ENCODE measurements at places on chromosomes 1 and 21.

DNA sequence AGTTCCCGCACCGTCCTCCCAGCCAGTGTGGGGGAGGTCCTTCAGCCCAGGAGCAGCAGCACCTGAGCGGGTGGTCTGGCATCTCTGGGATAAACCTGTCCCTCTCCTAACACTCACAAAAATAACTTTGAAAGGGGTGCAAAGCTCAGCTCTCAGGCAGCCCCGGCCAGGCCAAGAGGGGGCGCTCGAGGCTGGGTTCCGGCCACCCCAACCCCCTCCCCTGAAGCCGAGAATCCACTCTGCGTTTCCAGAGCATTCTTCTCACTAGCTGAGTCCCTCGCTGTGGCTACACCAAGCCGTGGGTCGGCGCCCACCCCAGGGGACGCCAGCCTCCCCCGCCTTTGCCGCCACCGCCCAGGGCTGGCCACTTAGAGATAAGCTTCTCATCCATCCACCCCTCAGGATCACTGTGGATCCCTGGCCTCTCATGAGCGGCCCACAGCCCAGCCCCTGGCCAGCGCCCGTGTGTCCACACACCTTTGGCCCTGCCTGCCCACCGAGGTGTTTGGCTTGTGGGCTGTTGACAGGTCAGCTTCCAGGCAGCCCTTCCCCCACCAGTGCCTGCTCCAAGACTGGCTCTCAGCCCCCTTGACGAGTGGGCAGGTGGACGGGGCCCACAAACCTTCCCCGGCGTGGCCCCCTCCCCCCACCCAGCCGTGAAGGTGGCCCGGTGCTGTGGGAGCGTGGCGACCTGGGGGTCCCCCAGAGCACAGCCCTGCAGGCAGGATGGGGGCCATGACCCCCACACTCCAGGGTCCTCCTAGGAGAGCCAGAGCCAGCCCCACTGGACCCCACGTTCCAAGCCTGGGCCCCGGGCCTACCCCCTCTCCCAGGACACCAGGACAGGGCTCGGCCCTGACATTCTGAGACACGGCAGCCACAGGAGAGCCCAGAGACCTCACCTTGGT, 1.9 kb downstream of the FTCD start:
- H3K27ac ChIP-seq = no peak overlapping the region
- H3K36me3 ChIP-seq = peaks cover 4% of the 10 kb centered on the region
- H3K4me1 ChIP-seq = peaks cover 25% of the 10 kb centered on the region
- no peak overlapping the region for H3K4me3 ChIP-seq
- peaks cover 16% of the 10 kb centered on the region for H3K27me3 ChIP-seq

DNA sequence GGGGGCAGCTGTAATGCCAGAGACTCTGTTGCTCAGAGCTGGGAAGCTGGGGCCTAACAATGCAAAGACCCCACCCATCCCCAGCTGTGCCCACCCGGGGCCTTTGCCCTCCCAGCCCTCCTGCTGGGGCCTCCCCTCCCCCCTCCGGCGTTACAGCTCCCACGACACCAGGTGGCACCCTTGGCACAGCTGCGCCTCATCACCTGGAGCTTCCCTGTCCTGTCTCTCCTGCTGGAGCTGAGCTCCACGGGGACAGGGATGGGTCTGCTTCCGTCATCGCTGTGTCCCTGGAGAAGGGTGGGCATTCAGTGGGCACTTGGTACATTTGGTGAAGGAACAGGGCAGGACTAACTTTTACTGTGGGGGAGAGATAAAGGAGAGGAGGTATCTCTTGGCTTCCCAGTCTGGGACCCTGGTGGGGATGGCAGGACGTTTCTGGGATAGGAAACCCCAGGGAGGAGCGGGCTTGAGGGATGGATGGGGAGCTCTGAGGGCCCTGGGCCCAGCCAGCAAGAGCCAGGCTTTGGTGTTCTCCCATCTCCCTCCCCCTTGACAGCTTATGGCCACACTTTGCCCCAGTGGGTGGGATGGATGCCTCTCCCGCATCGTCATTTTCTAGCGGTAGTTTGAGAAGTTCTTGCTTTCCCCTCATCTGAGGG, 453.2 kb downstream of the PTPRU start:
- peaks cover 17% of the 10 kb centered on the region for H3K4me1 ChIP-seq
- H3K36me3 ChIP-seq = no peaks in the 10 kb centered on the region
- H3K27ac ChIP-seq = no peak overlapping the region
- H3K4me3 ChIP-seq = no peak overlapping the region

DNA sequence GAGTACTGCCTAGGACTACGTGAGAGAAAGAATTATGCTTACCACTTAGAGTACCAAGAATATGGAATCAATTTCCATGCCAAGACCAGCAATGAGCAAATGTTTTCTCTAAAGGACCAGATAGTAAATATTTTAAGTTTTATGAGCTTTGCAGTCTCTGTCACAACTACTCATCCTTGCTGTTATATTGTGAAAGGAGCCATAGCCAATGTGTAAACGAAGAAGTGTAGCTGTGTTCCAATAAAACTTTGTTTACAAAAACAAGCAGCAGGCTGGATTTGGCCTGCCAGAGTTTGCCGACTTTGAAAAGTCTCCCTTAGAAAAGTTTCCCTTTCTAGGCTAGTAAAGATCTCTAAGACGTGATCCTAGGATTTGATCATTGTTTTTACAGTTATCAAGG, 128.8 kb downstream of the PDE4B start:
- H3K27me3 ChIP-seq = no peaks in the 10 kb centered on the region
- DNase-seq = peak; percentile 1
- no peaks in the 10 kb centered on the region for H3K36me3 ChIP-seq
- no peak overlapping the region for H3K27ac ChIP-seq
- H3K4me3 ChIP-seq = no peak overlapping the region
- H3K4me1 ChIP-seq = peaks cover 1% of the 10 kb centered on the region

- H3K4me3 ChIP-seq = no peak overlapping the region
- H3K27ac ChIP-seq = no peak overlapping the region
- H3K27me3 ChIP-seq = no peaks in the 10 kb centered on the region
- no peaks in the 10 kb centered on the region for H3K36me3 ChIP-seq
Observed at GRCh38 chr1:51840743-51841461, 37.6 kb downstream of the NRDC start.

GRCh38 chr21:31268090-31268489, 76.0 kb downstream of the TIAM1 start:
- DNase-seq = no peak
- no peaks in the 10 kb centered on the region for H3K27me3 ChIP-seq

- DNase-seq = no peak
- H3K27me3 ChIP-seq = peaks cover 40% of the 10 kb centered on the region
- H3K4me3 ChIP-seq = no peak overlapping the region
- no peaks in the 10 kb centered on the region for H3K36me3 ChIP-seq
- H3K4me1 ChIP-seq = peaks cover 10% of the 10 kb centered on the region
Observed at GRCh38 chr1:158176399-158176798, 4.3 kb upstream of the CD1D start.

- H3K36me3 ChIP-seq = no peaks in the 10 kb centered on the region
- no peak overlapping the region for H3K4me3 ChIP-seq
- no peak overlapping the region for H3K27ac ChIP-seq
- no peaks in the 10 kb centered on the region for H3K27me3 ChIP-seq
Observed at GRCh38 chr1:215825056-215825455, 258.0 kb downstream of the KCTD3 start.

DNA sequence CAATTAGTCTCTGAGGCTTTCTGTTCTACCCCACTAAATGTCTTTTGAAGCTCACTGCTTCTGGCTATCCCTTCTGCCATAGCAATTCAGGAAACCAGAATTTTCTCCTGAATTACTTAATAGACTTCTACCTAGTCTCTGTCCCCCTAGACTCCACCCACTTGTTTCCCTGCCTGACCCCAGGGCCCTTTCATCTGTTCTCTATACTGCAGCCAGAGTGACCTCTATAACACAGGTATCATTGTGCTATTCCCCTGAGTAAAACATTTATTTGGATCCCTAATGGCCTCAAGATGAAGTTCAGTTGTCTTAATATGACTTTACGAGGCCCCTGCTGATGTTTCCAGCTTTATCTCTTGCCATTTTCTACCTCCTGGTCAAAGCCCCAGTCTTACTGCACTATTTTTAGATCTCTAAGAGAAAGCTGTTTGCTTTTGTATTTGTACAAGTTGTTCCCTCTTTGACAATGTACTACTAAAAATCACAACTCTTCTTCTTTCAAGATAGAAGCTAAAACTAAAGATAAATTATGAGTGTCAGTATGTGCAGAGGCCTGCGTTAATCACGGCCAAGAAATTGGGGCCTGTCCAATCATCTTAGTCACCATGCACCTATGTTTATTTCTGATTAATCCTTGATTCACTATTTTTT, 54.5 kb downstream of the ATP1B1 start:
- no peak overlapping the region for H3K27ac ChIP-seq
- H3K4me3 ChIP-seq = no peak overlapping the region
- peak; percentile 7 for DNase-seq
- no peaks in the 10 kb centered on the region for H3K4me1 ChIP-seq
- H3K36me3 ChIP-seq = no peaks in the 10 kb centered on the region
- no peaks in the 10 kb centered on the region for H3K27me3 ChIP-seq

DNA sequence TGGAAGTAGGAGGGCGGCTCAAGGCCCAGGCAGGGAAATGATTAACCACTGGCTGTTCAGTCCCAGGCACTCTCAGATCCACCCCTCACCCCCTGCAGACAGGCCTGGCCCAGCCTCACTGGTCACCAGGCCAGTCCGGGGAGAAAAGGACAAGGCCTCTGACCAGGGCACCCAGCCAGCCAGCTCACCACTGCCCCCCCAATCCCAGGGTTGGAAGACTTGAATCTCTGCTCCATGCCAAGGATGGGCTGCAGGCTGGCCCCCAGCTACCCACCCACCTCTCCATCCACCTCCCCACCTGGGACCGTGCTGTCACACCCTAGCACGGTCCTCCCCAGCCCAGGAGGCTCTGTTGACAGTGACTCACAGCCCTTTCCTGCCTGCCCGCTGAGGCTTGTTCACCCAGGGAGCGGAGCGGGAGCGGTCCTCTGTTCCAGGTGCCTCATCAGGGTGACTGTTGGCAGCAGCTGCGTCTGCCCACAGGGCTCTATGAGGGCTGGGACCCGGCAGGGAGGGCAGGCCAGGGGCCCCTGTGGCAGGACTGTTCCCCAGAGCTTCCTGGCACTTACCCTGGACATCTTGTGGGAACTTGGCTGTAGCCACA, 2.2 kb downstream of the LAD1 start:
- peak overlapping the region; percentile 92 for H3K27ac ChIP-seq
- H3K36me3 ChIP-seq = no peaks in the 10 kb centered on the region
- DNase-seq = no peak
- H3K4me1 ChIP-seq = peaks cover 63% of the 10 kb centered on the region
- no peaks in the 10 kb centered on the region for H3K27me3 ChIP-seq

GRCh38 chr1:46467183-46467504, 22.5 kb upstream of the DMBX1 start:
- H3K27ac ChIP-seq = no peak overlapping the region
- no peaks in the 10 kb centered on the region for H3K36me3 ChIP-seq
- peaks cover 79% of the 10 kb centered on the region for H3K27me3 ChIP-seq
- DNase-seq = no peak
- peak overlapping the region; percentile 59 for H3K4me3 ChIP-seq
- peaks cover 6% of the 10 kb centered on the region for H3K4me1 ChIP-seq

GRCh38 chr1:40029608-40030007, 10.9 kb upstream of the CAP1 start:
- no peak overlapping the region for H3K4me3 ChIP-seq
- no peaks in the 10 kb centered on the region for H3K4me1 ChIP-seq
- DNase-seq = no peak
- H3K27me3 ChIP-seq = no peaks in the 10 kb centered on the region
- H3K36me3 ChIP-seq = no peaks in the 10 kb centered on the region
- H3K27ac ChIP-seq = no peak overlapping the region

DNA sequence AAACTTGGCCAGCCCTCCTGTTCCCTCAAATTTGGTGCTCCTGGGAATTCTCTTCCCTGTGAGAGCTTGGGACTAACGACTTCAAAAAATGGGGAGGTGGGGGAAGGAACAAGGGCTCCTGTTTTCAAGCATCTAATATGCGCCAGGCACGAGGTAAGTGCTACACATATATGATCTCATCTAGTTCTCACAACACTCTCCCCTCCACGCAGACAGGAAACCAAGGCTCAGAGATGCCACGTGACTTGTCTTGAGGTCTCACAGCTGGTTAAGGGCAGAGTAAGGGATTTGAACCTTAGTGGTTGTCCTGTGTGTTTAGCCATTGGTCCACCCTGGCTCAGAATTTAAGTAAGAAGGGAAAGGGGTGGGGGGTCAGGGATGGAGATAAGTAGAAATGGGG, 125.9 kb downstream of the DMRTB1 start:
- peaks cover 15% of the 10 kb centered on the region for H3K4me1 ChIP-seq
- no peaks in the 10 kb centered on the region for H3K27me3 ChIP-seq
- no peak overlapping the region for H3K27ac ChIP-seq

GRCh38 chr21:38319781-38320180, 63.0 kb downstream of the KCNJ15 start:
- H3K27ac ChIP-seq = peak overlapping the region; percentile 38
- H3K4me3 ChIP-seq = no peak overlapping the region
- H3K27me3 ChIP-seq = no peaks in the 10 kb centered on the region

GRCh38 chr1:39258146-39258924, 53.8 kb downstream of the MACF1 start:
- no peak overlapping the region for H3K27ac ChIP-seq
- H3K36me3 ChIP-seq = peaks cover 18% of the 10 kb centered on the region
- H3K4me3 ChIP-seq = no peak overlapping the region
- peaks cover 5% of the 10 kb centered on the region for H3K4me1 ChIP-seq

Data from mesenchymal stem cell (in vitro differentiated cells and primary cell).